M059J (cell line): ENCODE measurements at places on chromosomes 5 and 9. TPM values are rescaled to one million over a fixed set of nuclear protein-coding genes. Genes with fewer than 3 reads are reported as not detected.

The SPINK7 gene
- total RNA-seq, result not detected in 2 replicates

The ARL14EPL gene
- total RNA-seq, result 0.37 TPM in 1 of 2 replicates, not detected in the other

The PCDH12 gene
- not detected in 2 replicates for total RNA-seq

The DDX4 gene
- total RNA-seq, result not detected in 2 replicates

The DEPDC1B gene
- 15.9 and 27.3 TPM in 2 replicates for total RNA-seq

The RCL1 gene
- total RNA-seq, result 14.7 and 15.4 TPM in 2 replicates
